ENCODE measurements at places on chromosomes 5 and 9.

DNA sequence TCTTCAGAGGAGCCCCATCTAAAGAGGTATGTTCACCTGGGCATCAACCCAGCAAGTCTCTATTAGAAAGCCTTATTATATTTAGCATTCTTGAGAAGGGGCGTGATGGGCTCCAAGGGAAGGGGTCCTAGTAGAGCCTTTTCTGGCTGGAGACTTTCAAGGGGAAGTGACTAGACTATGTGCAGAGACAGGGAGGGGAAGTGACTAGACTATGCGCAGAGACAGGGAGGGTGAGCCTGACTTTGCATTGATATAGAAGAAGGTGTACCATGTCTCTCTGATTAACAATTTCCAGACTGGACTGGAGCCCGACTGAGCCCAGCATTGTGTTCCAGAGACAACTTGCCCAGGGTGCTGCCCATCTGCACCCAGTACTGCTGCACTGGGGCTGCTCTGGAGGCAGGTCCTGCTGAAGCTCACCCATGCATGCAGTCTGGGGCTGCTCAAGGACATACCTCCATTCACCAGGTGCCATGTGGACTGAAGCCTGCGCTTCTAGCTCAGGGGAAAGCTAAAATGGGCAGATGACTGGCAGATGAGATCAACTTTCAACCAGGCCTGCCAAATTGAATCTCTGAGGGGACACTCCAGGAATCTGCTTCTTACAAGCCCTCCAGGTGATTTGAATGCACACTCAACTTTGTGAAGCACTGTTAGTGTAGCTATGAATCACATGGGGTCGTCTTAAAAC, 83.0 kb upstream of the GNA14 start:
- DNase-seq: no peak

GRCh38 chr9:131020388-131020787, 11.4 kb downstream of the LAMC3 start:
- no peak for DNase-seq

GRCh38 chr9:77005216-77005615, 14.2 kb upstream of the FOXB2 start:
- no peak for DNase-seq

- DNase-seq: no peak
These were observed 26.4 kb downstream of the ARHGAP26 start for GRCh38 chr5:142796492-142797109.

- no peak for DNase-seq
These were observed 8.7 kb upstream of the CORO2A start for GRCh38 chr9:98201102-98201501.

GRCh38 chr9:116288658-116289057, 135.1 kb downstream of the PAPPA start:
- no peak for DNase-seq

- peak; percentile 65 for DNase-seq
These were observed 62.3 kb downstream of the CXXC5 start for GRCh38 chr5:139710319-139711066.

DNA sequence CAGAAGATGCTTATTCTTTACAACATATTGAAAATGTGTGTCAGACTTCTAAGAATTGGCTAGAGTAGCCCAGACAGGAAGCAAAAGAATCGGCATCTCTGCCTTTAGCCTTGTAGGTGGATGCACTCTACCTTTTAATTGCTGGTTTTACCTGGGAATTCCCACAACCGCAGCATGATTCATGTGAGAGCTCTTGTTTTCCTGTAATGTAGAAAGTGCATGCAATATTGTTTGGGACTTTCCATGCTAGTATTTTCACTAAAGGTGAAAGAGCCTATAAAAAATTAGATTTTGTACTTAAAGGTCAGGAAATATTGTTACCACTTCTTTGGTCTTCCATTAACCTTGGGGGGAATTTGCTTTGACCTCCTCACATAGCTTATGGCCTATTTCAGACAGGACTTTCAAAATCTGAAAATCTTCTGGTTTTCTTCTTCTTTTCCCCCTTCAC, 89.8 kb downstream of the NTRK2 start:
- DNase-seq: peak; percentile 47
